NCI-H1436 treated with DMSO at 0.1 percent for 48 hours (cell line): ENCODE measurements at places on chromosomes 6 and 20.
A peak's percentile ranks its signal among the peaks of the same experiment; 100 is the strongest.

- DNase-seq = no peak
Observed at GRCh38 chr20:53966774-53967398, 103.5 kb downstream of the BCAS1 start.

DNA sequence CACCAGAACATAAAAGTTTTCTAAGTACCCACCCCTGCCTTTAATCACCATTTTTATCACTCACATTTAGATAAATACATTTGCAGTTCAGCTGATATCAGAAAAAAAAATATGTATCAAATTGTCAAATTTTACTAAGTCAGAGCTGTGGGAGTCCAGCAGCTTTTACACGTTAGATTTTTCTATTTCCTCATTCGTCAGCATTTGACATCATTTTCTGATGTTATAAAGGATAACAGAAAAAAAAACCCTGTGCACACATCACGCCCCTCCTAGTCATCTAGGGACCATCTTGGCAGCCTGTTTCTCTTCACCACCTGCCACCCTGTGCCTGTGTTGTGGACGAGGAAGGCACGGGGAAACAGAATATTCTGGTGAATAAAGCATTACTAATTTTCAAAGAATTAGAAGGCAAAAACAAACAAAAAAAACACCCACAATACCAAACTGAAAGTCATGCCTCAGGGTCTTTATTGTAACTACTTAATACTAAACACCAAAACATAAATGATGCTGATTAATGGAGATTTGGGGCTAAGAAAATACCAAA lies 12.4 kb downstream of the B4GALT5 start:
- DNase-seq = no peak

- DNase-seq = no peak
Observed at GRCh38 chr6:2179950-2180349, 65.5 kb downstream of the GMDS start.

DNA sequence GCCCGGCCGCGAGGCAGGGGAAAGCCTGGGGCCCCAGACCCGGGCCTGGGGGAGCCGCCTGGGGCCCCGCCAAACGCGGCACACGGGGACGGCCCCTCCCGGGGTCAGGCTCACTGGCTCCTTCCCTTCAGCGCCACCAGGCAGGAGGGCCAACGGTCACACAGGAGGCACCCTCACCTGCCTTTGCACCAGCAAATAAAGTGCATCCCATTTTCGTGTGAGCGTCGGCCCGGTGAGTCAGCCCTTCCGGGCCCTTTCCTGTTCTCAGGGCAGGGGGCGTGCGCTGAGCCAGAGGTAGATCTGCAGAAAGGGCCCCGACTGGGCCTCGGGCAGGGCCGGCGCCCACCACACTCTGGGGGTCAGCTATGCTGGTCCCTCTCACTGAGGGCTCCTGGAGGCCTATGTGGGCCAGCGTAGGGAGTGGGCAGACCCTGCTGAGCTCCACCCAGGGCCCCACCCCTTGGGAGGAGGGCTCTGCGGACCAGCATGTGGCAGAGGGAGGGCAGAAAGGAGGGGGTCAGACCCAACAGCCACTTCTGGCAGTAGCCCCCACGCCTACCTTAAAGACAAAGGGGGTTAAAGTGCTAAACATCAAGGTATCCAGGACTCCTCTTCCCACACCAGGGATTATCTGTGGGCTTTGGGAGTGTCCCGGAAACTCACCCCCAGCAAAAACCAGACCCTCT lies 931 bp upstream of the UCKL1 start:
- DNase-seq = peak; percentile 47

- no peak for DNase-seq
Observed at GRCh38 chr20:15643713-15644112, 929.5 kb downstream of the KIF16B start.

GRCh38 chr6:20572288-20572687 lies 38.0 kb downstream of the CDKAL1 start:
- DNase-seq = no peak

DNA sequence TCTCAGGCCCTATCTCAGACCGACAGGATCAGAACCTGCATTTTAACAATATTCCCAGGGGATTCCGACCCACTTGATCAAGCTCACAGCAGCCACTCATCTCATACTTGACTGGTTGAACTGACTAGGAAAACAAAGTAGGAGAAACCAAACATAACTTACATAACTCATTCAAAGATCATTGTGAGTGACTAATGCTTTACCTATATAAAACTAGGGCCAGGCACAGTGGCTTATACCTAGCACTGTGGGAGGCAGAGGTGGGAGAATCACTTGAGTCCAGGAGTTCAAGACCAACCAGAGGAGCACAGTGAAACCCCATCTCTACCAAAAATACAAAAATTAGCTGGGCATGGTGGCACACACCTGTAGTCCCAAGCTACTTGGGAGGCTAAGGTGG lies 251.0 kb downstream of the ATXN1 start:
- no peak for DNase-seq

DNA sequence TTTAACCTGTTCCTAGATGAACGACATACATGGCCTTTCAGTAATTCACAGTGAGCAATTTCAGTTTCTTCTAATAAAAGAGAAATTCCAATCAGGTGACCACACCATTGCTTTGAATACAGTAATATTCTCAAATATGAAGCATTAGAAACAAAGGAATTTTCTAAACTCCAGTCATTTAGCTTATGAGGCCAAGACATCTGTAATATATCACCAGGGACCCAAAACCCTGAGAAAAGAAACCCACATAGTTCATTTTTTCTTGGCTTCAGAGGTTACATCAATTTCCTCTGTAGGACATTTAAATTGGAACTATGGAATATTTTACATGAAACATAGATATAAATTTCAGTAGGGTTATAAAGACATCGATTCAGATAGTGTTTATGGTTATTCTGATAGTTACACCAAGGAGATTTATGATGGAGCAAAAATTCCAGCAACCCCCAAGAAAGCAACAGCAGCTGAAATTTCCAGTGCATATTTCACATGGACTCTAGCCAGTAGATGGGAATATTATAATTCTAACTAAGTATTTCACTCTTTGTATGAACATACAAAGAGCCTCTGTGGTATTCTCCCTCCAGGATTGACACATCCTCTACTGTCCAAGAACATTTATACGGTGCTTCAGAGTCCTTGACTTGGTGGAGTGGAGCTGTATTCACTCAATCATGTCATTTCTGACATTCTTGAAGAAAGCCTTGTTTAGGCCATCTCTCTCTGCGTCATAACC lies 82.9 kb downstream of the ADGRG6 start:
- no peak for DNase-seq

DNA sequence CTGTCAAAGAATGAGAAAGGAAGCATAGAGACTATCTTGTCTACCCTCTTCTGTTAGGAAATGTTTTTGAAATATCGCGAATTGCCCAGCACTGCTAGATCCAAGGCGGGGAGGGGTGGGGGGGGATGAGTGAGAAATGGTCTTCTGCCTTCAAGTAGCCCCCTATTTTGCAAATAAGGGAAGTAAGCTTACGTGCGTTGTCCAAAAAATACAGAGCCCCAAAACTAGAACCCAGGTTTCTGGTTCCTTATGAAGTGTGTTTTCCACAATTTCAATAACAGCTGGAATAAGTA lies 923 bp upstream of the ILRUN start:
- no peak for DNase-seq

- DNase-seq = no peak
Observed at GRCh38 chr20:34904202-34904621, 27.8 kb downstream of the ACSS2 start.

DNA sequence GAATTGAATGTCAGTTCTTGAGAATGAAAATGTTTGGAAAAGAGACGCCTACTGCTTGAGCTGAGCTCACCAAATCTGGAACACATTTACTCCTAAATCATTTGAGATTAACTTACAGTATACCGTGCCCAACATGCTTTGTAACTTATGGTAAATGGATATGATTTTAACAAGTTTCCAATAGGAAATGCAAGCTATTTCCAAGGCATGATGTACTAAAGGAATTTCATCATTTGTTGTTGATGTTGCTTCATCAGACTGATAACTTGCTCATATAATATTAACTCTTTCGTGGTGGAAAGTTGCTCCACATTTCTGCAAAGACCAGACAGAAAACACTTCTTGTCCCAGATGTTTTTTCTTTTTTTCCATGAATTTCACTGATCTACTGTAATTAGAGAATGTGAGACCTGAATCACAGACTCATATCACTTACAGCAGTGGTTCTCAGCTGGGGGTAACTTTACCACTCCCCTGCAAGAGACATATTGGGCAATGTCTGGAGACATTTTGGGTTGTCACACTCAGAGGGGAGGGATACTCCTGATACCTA lies 116.6 kb upstream of the TRAF3IP2 start:
- no peak for DNase-seq

DNA sequence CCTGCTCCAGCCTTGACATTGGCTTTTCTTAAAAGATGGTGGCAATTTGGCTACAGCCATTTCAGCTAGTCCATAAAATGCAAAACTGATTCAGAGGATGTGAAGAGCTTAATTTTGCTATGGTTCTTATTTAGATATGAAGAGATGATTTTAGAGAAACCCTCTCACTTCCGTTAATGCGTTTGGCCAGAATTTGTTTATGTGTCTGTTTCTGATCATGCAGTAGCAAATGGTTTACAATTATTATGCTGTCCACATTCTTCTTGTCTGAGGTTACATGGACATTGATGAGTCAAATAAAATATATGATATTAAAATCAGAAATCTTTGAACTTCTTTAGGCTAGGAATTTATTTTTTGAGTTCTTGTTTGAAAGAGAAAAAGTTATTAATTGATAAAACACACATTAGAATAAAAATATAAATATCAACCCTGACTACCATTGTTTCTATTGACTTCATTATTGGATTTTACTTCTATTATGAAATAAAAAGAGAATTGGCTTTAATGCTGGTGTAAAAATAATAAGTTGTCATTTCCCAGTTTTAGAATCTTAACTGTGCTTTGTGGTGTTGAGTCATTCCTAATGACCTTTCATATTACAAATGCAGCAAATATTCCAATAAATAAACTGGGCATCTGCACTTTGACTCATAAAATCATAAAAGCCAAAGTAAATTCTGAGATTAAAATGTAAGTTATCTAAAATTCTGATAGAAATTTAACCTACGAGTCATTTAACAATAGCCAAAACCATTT lies 1286.0 kb upstream of the GJE1 start:
- no peak for DNase-seq

GRCh38 chr20:32168184-32168910 lies 39.2 kb downstream of the PLAGL2 start:
- DNase-seq = no peak

DNA sequence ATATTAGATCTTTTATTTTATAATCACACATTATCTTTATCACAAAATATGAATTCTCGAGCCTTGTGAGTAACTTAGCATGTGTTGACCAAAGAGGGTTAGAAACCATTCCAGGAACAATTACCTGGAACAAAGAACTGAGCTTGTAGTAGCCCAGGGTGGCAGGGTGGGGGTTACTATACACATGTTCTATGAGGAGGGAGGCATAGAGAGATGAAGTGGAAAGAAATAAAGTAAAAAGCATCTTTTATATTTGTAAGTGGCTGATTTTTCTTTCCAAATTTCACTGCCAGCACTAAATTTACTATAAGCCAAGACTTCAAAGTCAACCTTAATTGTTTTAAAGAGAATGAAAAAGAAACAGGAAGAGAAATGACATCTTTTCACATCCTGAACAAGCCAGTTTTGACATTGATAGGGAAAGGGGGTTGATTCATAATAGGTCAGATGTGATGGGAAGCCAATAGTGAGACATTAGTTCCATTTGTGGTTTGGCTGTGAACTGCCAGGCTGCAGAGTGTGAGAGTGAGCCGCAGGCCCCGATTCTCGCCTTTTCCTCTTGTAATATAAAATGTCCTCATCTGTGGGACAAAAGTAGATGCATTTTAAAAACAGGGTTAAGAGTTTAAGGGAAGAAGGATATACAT lies 52.7 kb upstream of the MYB start:
- DNase-seq = no peak

DNA sequence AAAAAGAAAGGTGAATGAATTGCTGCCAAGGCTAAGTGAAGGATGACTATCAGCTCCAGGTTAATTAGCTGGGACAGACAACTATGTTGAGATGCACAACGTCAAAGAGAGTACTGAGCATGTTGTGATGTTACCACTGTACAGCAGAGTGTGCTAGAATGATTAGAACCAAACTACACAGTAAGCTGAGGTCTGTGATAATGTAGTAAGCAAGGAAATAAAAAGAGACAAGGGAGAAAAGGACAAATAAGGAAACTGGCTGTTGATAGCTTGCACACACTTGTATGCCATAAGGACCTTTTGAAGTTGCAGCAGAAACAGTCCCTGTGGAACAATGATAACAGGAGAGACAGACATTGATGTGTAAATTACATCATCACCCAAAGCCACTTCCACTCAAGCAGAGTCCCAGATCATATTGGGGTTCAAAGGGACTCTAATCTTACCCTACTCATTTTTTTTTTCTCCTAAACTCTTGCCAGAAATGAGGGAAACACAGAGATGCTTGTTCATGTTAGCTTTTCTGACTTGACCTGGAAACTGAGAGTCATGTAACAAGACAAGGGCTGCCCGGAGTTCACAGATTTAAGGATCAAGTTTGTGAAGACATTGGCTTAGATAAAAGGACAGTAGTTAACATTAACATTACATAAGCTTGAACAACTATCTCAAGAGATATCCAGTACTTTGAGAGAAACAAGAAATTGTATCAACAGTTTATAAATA lies 189.9 kb downstream of the CENPW start:
- DNase-seq = no peak

GRCh38 chr20:50726955-50727791 lies 4.2 kb upstream of the PARD6B start:
- DNase-seq = no peak

- DNase-seq = no peak
Observed at GRCh38 chr6:1383729-1384548, 5.4 kb upstream of the FOXF2 start.

DNA sequence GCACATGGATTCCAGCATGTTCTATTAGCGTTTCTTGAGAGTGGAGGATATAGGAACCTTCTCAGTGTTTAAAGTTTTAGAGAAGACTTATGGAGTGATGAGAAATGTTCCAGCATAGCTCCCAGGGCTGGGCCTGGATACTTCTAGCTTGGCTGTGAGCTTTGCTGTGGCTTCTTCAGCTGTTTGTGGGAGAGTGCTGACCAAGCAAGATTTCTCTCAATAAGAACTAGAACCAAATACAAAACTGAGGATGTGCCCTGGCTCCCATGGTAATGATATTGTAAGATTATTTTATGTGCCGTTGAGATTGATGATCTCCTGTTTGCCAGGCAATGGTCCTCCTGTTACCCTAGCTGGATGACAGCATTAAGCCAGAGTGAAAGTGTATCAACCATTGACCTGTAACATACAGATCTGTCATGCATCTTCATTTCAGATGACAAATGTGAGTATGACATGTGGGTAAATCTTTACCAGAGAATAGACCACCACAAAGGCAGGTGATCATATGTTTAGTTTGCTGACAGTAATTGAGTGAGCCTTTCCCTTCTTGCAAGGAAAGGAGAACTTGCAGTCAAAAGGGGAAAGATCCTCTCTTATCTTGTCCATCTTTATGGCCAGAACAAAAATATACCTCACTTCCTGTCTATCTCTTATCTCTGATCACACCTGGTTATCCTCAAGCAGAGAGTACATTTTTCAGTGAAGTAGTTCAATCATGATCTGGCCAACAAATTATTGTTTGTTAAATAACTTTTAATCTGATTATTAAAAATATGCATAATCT lies 180.1 kb downstream of the SLC24A3 start:
- no peak for DNase-seq

GRCh38 chr20:37355252-37356180 lies 9.6 kb downstream of the SRC start:
- no peak for DNase-seq
